ENCODE measurements at places on chromosomes 2 and 18.
A peak's percentile ranks its signal among the peaks of the same experiment; 100 is the strongest.

DNA sequence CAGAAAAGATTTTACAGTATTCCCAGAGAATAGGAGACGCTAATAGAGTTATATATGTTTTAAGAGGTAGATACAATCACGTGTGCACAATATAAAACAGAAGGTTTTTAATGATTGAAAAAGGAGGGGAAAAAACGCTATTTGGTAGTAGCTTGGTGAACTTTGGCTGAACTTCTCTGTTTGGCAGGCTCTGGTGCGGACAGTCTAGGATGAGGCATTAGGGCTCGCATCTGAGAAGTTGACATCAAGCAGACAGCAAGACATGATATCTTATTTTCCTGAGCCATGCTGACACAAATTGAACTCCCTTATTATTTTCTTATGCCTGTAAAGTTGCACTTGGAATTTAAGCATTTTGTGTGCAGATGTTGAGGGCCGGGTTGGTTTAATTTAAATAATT lies 176.6 kb downstream of the EN1 start:
- no peak for DNase-seq

GRCh38 chr2:30862054-30862651 lies 54.9 kb upstream of the CAPN13 start:
- no peak for DNase-seq

DNA sequence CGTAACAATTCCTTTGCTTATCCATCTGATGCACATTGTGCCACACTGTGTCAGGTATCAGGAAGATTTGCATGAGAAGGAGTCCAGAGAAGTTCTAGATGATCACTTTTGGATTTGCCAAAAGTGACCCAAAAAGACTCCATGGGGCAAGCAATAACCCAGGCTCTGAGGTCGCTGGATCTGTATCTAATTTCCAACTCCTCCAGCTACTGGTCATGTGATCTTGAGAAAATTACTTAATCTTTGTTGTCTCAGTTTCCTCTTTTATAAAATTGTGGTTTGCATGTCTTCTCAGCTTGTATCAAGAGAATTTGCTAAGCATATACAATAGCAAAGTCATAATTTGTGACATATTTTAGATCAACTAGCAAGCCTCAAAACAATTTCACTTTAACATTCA lies 61.3 kb upstream of the ITGA4 start:
- DNase-seq: no peak

DNA sequence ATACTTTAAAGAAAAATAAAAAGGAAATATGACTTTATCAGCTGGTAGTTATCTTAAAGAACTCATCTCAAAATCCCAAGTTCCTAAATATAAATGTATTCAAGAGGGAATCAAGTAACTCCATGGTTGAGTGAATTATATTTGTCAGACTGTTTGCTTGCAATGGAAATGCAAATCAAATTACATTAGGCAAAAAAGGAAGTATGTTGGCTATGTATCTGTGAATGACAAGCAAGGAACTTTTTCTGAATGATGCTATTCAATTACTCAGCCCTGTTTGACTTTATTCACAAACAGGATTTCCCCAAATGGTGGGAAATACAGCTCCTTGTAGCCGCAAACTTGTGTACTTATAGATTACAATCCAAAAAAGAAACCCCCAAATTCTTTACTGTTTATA lies 309.1 kb downstream of the ARL6IP6 start:
- DNase-seq: no peak

DNA sequence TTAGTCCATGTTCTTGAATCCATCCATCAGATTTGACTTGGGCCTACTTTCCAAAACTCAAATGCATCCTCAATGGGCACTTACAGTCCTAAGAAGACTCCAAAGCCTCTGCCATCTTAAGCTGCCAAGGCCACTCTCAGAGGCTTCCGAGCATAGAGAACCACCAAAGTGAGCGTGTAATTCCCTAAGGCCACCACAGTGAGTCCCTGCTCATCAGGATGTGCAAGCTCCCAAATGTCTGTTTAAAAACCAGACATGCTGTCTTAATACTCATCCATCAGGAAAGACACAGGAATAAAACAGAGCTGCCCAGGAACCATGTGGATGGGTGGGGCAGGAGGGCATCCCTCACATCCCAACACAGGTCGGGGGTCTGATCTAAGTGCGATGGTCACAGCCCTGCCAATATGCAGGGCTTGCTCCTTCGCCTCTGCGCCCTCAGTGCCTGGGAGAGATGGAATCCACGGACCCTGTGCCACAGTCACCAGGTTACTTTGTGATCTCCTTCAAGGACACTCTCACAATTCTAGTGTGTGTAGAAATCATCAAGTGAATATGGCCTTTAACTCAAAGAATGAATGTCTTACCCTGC lies 80.4 kb downstream of the POLR1A start:
- no peak for DNase-seq

- no peak for DNase-seq
These were observed 240.4 kb downstream of the PRKCE start for GRCh38 chr2:45891719-45892424.

DNA sequence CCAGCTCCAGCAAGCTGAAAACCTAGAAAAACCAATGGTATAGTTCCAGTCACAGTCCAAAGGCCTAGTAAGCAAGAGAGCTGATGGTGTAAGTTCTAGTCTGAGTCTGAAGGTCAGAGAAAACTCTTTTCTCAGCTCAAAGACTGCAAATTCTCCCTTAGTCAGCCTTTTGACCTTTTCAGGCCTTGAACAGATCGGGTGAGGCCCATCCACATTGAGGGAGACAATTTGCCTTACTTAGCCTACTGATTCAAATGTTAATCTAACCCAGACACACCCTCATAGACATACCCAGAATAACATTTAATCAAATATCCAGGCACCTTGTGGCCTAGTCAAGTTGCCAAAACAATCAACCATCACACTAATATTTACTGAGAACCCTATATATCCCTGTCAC lies 110.8 kb upstream of the KCNJ3 start:
- DNase-seq: no peak

DNA sequence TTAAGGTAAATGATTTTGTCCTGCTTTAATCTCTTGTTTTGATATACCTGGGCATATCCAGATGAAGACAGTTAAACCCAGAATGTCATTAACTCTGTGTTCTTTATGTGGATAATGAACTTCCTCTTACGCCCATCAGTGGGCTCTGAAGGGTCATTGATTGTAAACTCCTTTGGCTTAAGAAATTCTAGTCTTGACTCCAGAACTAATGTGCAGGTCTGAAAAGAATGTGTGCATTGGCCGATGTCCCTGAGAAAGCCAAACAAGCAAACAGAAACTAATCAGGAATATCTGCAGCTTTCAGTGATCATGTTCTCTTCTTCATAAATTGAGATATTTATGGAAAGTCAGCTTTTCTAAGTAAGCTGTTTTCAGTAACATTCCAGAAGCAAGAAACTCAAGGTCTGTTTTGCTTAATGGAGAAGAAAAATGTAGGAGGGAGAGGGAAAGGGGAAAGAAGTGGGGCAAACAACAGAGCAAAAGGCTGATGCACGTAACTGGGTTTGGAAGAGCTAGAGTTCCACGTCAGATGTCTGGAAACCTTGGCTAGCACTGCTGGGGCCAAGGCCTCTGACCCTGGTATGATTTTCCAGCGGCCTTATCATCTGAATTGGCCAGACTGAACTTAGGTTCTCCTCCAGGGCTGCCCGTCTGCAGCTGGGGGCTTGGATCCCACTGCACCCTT lies 61.3 kb upstream of the FHL2 start:
- DNase-seq: no peak

DNA sequence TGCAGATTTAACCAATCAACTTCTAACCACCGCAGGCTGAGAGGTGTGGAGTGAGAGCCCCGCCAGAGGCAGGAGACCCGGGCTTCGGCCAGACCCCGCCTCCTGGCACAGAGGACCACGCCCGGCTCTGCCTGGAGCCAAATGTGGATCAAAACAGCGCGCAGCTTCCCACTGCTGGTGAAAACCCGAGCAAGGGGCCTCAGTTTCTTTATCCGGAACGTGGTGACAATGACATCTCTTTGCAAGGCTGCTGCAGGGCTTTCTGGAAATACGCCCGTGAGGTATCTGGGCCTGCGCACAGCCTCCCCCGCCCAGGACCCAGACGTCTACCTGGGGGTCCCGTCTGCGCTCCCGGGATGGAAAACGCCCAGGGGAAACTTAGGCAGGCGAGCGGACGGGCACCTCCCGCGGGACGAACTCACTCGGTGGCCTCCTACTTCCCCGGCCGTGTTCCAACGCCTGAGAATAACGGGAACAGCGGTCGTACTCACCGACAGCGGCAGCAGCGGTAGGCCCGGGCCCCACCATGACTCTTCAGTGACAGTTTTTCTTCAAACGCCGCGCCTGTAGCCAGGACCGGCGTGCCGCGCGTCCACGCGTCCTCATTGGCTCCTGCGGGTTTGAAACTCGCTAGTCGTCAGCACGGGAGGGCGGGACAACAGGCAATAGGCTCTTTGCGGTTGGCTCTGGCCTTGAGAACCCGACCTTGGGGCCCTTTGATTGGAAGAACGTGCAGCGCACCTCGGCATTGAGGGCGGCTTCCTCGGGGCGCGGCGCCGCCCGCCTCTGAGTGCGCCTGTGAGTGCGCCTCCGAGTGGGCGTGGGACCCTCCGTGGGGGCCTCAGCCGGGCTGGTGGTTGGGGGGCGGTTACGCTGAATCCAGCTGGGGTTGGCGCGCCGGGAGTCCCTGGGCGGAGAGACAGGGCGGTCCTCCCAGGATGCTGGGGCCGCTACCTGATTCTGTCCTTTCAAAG lies at the start of gene CKAP2L:
TSS of gene CKAP2L (minus strand) at position 539 of the 974 bp plus-strand sequence. CDS start at position 528, 11 bp downstream.
- peak; percentile 80 for DNase-seq

GRCh38 chr18:38019292-38019691 lies 453.7 kb upstream of the CELF4 start:
- no peak for DNase-seq

GRCh38 chr2:21498016-21498415 lies 374.2 kb downstream of the TDRD15 start:
- no peak for DNase-seq

GRCh38 chr2:25481381-25482300 lies 139.9 kb upstream of the DNMT3A start:
- DNase-seq: no peak

DNA sequence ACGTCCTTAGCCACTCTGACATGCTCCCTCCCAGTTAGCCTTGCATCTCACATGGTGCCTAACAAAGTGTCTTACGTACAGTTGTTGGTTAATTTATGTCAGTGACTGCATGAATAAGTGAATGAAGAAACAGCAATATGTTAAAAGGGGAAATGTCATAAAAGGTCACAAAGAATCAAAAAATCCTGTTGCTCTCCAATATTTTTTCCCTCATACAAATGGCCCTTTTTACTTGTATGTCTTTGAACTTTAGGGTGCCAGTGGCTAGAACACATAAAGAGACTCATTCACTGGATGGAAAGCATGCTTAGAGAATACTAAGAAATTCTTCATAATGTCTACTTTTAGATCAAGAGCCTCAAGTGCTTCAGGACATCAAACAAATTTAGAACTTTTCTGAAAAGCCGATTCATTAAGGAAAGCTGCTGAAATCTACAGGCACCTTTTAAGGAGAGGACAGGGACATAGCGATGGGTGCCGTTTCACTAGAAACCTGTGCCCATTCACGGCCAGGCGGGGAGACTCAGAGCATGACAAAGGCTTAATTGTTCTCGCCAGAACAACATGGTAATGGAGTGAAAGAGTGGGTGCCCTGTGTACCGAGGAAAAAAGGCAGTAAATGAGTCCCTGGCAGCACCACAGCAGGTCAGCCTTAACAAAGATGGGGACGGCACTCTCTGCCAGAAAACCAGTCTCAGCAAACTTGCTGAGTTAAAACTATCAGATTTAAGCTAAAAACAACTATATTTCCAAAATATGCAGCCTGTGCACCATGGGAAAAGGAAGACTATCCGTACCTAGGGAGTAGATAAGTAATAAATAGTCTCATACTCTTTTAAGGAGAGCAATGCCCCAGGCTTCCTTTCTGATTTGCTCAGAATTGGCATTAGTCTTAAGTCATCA lies 71.6 kb upstream of the SPTBN1 start:
- no peak for DNase-seq

- no peak for DNase-seq
These were observed 176.9 kb upstream of the FN1 start for GRCh38 chr2:215612786-215613185.

DNA sequence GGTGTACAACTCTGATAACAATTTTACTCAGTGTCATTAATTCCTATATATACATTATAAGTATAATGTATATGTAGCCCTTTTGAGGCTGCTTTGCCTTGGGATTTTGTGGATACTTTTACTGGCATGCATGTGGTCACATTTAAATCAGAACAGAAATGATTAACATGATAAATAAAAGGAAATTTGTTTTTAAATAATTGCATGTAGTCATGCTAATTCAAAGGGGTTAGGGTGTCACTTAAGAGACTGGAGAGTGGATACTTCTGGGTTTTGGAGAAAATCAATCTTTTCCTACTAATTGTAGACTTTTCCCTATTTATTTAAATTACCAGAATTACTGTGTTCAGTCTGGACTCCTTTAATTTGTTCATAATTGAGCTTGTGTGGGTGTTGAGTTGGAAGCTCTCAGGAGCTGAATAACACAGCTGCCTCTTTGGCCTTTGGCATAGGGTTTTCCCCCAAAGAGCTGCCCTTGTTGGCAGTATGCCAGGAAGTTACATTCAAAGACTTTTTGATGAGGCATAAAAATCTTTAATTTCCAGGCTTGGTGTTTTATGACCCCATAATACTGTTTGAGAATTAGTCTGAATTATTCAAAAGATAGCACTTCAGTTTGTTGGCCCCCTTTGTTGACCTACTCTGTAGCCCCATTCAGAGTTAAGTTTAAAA lies 484.7 kb upstream of the NRP2 start:
- no peak for DNase-seq

- no peak for DNase-seq
These were observed 165.9 kb downstream of the DYSF start for GRCh38 chr2:71619230-71619741.

DNA sequence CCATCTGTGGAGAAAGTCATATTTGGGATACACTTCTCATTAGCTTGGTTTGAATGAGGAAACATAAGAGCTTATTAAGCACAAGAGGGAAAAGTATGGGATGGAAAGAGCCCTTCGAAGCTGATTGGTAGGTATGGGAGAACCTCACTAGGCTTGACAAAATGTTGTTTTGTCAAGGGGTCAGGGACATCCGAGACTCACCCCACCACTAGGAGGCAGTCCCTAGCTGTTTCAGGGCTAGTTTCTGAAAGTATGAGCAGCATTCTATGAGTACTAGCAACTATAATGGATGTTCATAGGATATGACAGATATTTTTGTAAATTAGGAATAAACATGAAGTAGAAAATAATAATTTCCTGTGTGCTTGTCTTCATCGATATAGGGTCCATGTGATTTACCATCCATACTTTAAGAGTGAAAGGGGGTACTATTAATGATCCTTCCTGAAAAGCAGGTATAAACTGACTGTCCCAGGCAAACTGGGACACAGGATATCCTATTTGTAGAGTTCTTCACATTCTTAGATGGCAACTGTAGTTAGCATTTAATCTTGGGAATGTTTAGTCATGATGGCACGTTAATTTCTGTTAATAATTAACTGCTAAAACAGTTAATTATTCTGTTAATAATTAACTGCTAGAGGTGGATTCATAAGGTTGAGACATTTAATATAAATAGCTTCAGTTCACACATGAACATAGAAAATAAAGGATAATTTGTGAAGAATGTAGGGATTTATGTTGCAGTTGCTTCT lies 28.4 kb downstream of the OTX1 start:
- DNase-seq: no peak

Data from stimulated activated CD8-positive, alpha-beta memory T cell treated with anti-CD3 and anti-CD28 coated beads, Interleukin-4, amount 100 ng/mL, for 1 hour (primary cell).